ENCODE measurements at places on chromosomes 1 and 21. TPM values are rescaled to one million over a fixed set of nuclear protein-coding genes. Genes with fewer than 3 reads are reported as not detected.

- no peak for DNase-seq
These were observed 14.6 kb upstream of the PRMT2 start for GRCh38 chr21:46620846-46621245.

- DNase-seq = no peak
These were observed 14.5 kb upstream of the CSF3R start for GRCh38 chr1:36497207-36497606.

GRCh38 chr1:85938829-85939228, 217.7 kb downstream of the COL24A1 start:
- no peak for DNase-seq

GRCh38 chr1:209600541-209600940, 17.0 kb downstream of the CAMK1G start:
- DNase-seq = no peak

OLFML3 gene
- total RNA-seq = 12.0 TPM

TMEM240 gene
- not detected for total RNA-seq

KCNK2 gene
- total RNA-seq = 0.94 TPM

All from Peyer's patch (tissue), 4 donors.